ENCODE measurements at places on chromosomes 13 and 19. TPM values are rescaled to one million over a fixed set of nuclear protein-coding genes. Genes with fewer than 3 reads are reported as not detected.

The FGF22 gene
- 3.2 TPM for total RNA-seq

The RPL18 gene
- 789 TPM for total RNA-seq

DNA sequence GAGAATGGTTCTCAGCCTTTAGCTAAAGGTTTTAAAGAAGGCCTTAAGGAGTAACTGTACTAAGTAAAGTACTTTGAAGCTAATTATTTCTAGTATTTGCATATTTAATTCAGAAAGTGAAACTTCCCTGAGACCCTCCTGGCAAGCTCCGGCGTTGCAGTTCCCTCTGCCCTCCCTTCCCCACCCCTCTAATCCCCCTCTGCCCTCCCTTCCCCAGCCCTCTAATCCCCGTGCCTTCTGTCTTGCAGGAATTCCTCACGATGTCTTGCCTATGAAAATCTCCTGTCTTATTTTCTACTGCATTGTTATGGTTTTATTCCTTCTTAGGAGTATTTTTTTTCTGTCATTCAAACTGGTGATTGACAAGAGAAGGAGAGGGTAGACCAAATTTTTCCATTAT lies 236.9 kb downstream of the COL4A1 start:
- no peak for DNase-seq

The ZNF549 gene
- total RNA-seq = 9.5 TPM

Data from sciatic nerve (tissue), 2 donors.